ENCODE measurements at places on chromosomes 11 and 22.
A peak's percentile ranks its signal among the peaks of the same experiment; 100 is the strongest.

DNA sequence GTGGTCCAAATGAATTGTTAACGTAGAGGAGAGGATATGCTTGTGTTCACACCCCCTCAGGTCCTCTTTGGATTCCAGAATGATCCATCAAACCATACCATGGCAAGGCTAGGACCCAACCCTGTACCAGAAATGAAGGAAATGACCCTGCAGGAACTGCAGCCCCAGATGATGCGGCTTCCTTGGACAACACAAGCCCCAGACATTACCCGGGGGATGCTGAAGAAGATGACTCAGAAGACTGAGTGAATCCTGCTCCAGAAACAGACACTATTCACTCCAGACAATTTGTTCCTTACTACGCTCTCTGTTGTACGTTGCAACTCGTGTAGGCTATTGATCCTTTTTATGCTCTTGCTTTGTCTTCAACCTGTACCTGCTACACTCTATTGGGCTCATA is 15.2 kb upstream of the MTMR2 start:
- DNase-seq = no peak

DNA sequence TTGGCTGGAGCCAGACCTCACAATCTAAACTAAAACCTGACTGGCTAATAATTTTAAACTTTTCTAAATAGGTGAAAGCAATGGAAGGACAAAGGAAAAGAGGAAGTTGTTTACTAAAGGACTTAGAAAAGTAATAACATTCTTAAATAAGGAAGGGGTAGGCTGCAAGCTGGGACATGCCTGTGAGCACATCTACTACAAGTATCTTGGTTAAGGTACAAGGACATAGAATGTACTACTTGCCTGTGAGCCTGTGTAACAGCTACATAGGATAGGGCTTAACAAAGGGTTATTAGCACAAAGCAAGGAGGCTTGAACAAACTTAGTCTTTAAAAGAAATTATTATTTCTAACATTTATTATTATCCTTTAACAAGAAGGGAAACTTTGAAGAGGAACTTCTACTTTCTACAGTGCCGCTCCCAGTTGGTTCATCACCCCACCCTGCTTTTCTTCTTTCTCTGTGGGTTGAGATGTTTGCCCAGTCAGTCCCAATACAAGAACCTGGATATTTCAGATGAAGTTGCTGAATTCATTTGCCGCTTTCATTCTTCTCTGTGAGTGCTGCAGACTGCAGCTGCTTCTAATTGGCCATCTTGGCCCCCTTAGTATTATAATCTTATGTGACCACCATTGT is 87.5 kb downstream of the PRMT3 start:
- no peak for DNase-seq

DNA sequence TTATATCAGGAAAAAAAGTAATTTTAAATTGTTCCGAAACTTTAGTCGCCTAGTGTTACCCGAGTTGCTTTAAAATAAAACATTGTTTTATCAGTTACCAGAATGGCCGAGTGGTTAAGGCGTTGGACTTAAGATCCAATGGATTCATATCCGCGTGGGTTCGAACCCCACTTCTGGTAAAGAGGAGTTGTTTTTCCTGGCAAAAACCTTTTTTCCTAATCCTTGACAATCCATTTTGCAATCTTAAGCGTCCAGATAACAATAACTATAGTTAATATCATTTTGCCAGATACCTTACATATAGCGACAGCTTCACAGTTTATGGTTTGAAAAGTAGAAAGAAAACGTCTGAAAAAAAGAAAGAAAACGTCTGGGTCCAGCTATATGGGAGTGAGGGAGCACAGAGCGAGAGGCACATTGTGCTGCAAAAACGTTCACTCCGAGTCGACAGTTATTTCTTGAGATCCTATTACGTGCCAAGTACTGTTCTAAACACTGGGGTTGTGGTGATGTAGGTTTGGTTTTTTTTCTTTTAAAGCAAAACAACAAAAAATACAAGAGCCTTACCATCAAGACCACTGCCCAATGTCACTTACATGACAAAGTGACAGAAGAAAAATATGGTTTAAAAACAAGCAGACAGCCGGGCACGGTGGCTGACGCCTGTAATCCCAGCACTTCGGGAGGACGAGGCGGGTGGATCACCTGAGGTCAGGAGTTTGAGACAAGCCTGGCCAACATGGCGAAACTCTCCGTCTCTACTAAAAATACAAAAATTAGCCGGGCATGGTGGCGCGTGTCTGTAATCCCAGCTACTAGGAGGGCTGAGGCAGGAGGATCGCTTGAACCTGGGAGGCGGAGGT is 40.6 kb downstream of the OR4D9 start:
- no peak for DNase-seq

GRCh38 chr11:119445850-119446249 is 22.9 kb upstream of the THY1 start:
- no peak for DNase-seq

GRCh38 chr11:30788849-30789248 is 202.7 kb upstream of the MPPED2 start:
- no peak for DNase-seq

DNA sequence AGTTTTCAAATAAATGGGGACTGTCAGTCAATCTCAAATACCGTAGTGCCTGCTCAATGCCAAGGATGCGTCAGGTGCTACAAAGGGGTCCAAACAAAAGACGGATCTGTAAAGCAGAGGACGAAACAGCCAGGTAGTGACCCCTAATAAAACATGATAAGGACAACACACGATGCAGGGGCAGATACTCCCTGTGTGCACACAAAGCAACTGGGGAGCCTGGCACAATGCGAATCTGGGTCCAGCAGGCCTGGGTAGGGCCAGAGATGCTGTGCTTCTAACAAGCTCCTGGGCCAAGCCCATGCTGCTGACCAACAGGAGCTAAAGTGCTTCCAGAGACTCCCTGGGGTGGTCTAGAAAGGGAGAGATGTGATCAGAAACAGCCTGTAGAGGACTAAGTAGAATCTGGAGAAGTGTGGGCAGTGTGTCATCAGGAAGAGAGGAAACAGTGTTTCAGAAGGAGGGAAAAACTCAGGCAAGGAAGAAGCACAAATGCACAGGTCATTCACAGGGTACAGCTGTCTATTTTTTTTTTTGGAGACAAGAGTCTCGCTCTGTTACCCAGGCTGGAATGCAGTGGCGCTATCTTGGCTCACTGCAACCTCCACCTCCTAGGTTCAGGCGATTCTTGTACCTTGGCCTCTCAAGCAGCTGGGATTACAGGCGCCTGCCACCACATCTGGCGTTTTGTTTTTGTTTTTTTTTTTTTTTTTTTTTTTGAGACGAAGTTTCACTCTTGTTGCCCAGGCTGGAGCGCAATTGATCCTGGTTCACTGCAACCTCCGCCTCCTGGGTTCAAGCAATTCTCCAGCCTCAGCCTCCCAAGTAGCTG is 74.5 kb downstream of the MICAL3 start:
- DNase-seq = no peak

DNA sequence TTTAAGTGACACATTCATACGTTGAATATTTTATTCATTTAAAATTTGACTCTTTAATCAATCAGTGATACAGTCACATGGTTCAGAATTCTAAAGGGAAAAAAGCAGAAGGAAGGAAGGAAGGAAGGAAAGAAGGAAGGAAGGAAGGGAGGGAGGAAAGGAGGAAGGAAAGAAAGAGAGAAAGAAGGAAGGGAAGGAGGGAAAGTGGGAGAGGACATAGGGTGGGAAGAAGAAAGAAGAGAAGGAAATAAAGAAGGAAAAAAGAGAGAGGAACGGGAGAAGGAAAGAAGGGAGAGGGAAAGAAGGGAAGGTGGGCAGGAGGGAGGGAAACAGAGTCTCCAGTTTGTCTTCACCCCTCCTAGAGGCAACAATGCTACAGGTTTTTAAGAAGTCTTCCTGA is 518.6 kb downstream of the MIAT start:
- DNase-seq = no peak

GRCh38 chr11:79437278-79437980 is 3.4 kb downstream of the TENM4 start:
- no peak for DNase-seq

GRCh38 chr22:25366876-25367466 is 147.5 kb downstream of the CRYBB2 start:
- DNase-seq = no peak

- DNase-seq = no peak
Observed at GRCh38 chr11:14118072-14118471, 155.5 kb downstream of the SPON1 start.

GRCh38 chr22:31313366-31314147 is 21.3 kb upstream of the PIK3IP1 start:
- peak; percentile 32 for DNase-seq

DNA sequence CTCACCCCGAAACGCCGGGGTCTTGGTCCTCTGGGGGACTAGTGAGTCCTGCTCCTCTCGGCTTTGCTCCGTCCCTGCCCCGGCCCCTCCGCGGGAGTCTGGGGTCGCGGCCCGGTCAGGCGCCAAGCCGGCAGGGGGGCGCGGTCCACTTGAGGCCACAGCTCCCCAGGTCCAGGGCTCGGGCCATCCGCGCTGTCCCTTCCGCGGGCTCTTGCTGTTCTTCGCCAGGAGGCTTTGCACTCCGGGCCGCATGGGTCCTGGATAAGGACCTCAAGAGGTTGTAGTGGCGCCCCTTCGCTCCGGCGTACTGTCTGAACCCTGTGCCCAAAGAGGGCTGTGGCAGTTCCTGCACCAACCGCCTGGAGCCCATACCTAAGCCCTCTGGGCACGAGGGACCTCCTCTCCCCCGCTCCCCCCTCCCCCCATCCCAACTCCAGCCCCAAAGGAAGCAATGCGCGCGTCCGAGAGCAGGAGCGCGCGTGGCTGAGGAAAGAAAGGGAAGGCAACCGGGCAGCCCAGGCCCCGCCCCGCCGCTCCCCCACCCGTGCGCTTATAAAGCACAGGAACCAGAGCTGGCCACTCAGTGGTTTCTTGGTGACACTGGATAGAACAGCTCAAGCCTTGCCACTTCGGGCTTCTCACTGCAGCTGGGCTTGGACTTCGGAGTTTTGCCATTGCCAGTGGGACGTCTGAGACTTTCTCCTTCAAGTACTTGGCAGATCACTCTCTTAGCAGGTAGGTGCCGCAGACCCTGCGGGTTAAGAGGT is at the start of gene ADM:
Gene ADM, plus strand, starts transcription at position 579 of the 767 bp plus-strand sequence. CDS start 628 bp downstream, outside the sequence.
- no peak for DNase-seq

- no peak for DNase-seq
Observed at GRCh38 chr11:79196950-79197349, 243.9 kb downstream of the TENM4 start.

DNA sequence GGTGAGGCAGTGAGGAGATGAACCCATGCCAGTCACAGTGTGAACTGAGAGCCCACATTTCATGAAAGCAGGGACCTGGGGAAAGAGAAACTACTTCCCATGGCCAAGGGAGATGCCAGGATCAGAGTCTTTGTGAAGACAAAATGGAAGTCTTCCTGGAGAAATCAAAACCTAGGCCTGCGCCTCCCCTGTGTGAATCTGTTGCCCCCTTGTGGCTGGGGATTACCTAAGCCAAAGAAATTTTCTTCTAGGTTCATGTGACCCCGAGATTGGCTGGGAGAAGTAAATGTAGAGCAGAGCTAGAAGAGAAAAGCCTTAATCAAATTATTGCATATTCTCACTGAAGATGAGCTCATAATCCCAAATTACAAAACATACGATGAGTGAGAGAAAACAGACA is 1075.3 kb downstream of the TBC1D22A start:
- no peak for DNase-seq

DNA sequence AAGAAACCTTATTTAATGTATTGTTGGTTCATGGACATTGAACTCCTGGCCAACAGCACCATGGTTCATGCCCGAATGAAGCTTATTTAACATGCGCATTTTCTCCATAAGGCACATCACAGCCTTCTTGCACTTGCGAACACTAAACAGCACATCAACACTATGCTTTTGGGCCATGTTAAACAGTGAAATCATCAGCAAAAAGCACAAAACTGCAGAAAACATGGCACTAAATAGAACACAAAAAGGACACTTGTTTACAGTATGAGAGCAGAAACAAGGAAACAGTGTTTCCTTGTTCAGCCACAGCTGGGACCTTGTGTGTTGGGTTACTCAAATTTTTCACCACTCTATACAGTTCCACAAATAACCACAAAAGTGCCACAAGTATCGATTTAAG is 122.3 kb downstream of the MSANTD4 start:
- no peak for DNase-seq

GRCh38 chr22:19146215-19146968 is 1.9 kb upstream of the ESS2 start:
- DNase-seq = no peak

GRCh38 chr11:19539861-19540260 is 172.8 kb upstream of the NAV2 start:
- no peak for DNase-seq

DNA sequence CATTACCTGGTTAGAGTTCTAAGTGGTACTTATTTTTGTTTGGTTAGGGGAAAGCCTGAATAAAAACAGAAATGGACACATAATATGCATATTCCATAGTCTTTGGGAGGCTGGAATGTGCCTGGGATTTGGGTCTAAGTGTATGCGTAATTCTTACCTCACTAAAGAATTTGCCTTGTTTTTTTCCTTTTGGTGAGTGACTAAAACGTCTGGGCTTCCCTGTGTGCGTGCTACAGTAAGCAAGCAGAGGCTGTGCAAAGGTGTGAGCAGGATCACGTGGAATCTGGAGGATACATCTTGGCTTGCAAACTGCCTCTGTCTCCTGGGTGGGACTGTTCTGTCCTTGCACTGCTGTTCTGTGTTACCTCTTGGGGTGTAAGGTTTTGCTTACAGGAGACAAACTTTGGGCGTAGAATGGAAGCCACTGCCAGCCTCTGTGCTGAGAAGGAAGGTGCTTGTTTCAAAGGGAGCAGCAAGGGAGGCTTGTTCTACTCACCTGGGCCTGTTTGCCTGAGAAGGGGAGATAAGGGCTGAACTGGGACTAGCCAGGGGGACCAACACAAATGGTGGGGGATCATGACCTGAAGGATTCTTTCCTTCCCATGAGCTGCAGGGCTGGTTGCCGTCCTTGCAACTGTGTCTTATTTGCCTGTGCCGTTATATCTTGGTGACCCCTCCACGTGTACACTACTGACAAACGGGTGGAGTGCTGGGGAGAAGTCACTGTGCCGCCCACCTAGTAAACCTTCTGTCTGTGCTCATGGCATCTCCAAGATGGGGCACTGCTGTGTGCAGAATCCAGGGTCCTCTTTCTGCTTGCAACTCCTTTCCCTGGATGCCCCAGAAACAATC is 4.5 kb downstream of the NEAT1 start:
- no peak for DNase-seq

GRCh38 chr22:19046719-19047609 is 75.2 kb downstream of the DGCR2 start:
- DNase-seq = no peak

Data from activated T-helper 2 cell treated with anti-CD3 and anti-CD28 coated beads, Interferon-gamma antibody, Interleukin-2, Interleukin-4, amounts not matched to agents 10 μg/mL and 5 μg/mL and 100 μg/mL, durations not matched to agents 14 hours and 24 hours and 36 hours (primary cell).